CD4-positive, alpha-beta T cell treated with Interleukin-10 for 1 hour (primary cell): ENCODE measurements at places on chromosomes 7 and 10.

GRCh38 chr7:127536741-127537140 is 48.7 kb downstream of the GCC1 start:
- no peak for DNase-seq

DNA sequence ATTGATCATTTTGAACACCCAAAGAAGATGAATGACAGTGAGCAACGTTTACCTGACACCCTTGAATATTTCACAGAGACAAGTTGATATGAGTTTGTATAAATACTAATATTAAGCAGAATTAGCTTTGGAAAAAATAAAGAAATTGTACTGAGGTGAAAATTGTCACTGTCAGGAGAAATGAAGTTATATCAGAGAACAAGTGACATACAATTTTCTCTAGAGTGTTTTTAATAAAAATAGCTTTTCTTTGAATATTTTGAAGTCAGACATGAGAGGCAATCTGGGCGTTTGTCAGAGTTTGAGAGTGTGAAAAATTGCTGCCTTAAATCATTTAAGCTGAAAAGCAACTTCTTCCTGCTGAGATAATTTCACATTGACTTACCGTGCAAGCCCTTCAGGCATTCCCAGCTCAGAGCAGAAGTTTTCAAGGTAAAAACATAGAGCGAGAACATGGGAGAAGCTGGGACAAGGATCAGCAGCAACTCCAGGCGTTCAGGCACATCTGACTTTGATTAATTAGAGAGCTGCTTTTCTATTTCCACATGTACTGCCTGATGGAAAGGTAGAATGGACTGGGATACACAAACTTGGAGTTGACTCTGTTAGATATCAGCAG is 535.9 kb downstream of the TFEC start:
- no peak for DNase-seq

GRCh38 chr10:15084502-15084922 is 4.1 kb downstream of the ACBD7 start:
- DNase-seq, result peak; percentile 70

GRCh38 chr7:155231241-155231800 is 66.4 kb upstream of the INSIG1 start:
- DNase-seq, result no peak

- no peak for DNase-seq
Observed at GRCh38 chr7:82110146-82110840, 333.3 kb downstream of the CACNA2D1 start.
